ENCODE measurements at places on chromosomes 11 and 22.
A peak's percentile ranks its signal among the peaks of the same experiment; 100 is the strongest.

- no peak for DNase-seq
Observed at GRCh38 chr11:20162824-20163782, 2.8 kb upstream of the DBX1 start.

GRCh38 chr22:29342577-29343312, 27.2 kb upstream of the RASL10A start:
- no peak for DNase-seq

DNA sequence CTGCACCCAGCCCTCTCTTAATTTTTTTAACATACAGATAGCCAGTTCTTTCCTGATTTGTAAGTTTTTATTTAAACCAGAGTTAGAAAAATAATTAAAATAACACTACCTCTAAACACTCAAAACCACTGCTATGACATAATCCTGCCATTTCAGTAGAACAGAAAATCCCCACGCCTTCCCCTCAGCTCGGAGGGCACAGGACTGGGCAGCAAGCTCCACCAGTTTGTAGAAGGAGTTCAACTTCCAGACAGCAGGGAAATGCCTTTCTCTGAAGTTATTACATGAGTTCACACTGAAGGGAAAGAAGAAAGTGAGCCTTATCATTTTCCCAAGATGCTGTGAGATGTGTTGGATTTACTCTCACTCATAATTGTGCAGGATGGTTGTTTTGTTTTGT, 114.4 kb downstream of the MRTFA start:
- no peak for DNase-seq

GRCh38 chr11:68928136-68928880, 24.6 kb downstream of the IGHMBP2 start:
- DNase-seq = no peak

DNA sequence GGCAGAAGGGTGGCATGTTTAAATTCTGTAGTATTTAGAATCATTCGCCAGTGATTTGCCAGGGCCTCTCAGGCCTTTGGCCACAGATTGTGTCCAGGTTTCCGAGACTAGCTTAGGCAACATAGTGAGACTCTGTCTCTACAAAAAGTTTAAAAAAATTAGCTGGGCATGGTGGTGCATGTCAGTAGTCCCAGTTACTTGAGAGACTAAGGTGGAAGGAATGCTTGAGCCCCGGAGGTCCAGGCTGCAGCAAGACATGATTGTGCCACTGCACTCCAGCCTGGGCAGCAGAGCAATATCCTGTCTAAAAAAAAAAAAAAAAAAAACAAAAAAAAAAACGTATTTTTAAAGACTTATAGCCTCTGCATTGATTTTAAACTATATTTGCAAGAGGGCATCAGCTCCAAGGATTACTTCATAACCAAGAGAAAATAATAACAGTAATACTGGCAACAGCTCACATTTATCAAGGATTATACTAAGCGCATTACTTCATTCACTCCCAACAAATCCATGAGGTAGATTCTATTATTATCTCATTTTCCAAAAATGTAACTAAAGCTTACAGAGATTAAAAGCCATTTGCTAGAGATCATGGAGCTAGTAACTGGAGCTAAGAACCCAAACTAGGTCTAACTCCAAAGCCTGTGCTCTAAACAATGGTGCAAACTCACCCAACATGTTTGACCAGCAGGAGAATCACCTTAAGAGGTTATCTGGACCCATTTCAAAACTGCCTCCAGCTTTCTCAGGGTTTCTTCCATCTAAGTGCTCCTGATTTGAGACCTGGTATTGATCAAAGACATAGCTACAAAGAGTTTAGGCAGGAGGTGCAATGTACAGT, 32.6 kb upstream of the SLC6A5 start:
- DNase-seq = no peak

DNA sequence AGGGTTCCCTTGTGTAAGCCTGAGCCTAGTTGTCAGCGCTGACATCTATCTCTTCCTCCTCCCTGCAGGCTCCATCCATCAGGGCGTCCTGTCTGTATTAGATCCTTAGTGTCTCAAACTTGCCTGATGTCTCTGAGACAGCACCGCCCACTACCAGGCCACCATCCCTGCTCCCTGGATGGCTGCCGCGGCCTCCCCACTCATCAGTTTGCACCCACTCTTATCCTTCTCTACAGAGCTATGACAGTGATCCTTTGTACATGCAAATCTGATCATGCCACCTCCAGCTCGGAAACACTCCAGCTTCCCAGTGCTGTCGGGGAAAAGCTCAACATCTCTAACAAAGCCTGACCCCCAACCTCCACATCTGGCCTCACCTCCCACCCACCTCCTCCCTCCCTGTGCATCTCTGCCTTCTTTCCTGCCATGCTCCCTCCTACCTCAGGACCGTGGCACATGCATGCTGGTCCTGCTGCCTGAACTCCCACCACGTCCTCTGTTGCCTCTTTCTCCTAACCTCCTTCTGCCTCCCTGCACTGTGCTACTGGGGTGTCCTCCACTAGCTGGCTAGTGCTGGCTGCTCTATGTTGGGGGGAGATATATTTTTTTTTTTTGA, 61.6 kb upstream of the EIF3D start:
- DNase-seq = no peak

GRCh38 chr22:43217285-43218030, 30.5 kb upstream of the TTLL12 start:
- DNase-seq = no peak

DNA sequence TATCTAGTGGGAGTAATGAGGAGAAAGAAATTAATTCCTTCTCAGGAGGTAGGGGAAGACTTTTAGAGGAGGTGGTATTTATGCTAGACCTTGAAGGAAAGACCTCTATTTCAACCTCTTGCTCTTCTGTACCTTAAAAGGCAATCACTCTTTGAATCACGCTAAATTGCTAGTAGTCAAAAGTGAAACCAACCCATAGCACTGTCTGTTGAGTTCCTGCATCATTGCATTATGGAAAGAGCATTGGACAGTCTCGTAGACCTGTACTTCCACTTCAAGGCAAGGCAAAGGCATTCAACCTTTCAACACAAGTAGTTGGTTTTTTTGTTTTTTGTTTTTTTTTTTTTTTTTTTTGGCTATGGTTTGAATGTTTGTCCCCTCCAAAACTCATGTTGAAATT, 770.4 kb downstream of the ETS1 start:
- no peak for DNase-seq

GRCh38 chr22:45125188-45125587, 38.5 kb upstream of the NUP50 start:
- DNase-seq = no peak

- peak; percentile 88 for DNase-seq
Observed at GRCh38 chr11:60367009-60367408, 11.3 kb upstream of the MS4A7 start.

- DNase-seq = no peak
Observed at GRCh38 chr11:60862171-60862570, 5.2 kb upstream of the ZP1 start.

- no peak for DNase-seq
Observed at GRCh38 chr11:107496011-107496410, 38.4 kb upstream of the CWF19L2 start.

- peak; percentile 61 for DNase-seq
Observed at GRCh38 chr22:31650391-31650790, 11.6 kb downstream of the PISD start.

DNA sequence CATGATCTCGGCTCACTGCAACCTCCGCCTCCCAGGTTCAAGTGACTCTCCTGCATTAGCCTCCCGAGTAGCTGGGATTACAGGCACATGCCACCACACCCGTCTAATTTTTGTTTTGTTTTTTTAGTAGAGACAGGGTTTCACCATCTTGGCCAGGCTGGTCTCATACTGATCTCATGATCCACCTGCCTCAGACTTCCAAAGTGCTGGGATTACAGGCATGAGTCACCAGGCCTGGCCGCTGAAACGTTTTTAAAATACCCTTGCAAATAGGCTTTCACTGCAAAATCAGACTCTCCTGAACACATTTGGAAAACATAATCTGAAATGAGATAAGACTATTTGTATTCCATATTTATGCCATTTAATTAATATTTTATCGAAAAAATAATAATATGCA, 826.1 kb upstream of the CNTN5 start:
- no peak for DNase-seq

- no peak for DNase-seq
Observed at GRCh38 chr11:44327730-44328129, 17.8 kb upstream of the ALX4 start.

DNA sequence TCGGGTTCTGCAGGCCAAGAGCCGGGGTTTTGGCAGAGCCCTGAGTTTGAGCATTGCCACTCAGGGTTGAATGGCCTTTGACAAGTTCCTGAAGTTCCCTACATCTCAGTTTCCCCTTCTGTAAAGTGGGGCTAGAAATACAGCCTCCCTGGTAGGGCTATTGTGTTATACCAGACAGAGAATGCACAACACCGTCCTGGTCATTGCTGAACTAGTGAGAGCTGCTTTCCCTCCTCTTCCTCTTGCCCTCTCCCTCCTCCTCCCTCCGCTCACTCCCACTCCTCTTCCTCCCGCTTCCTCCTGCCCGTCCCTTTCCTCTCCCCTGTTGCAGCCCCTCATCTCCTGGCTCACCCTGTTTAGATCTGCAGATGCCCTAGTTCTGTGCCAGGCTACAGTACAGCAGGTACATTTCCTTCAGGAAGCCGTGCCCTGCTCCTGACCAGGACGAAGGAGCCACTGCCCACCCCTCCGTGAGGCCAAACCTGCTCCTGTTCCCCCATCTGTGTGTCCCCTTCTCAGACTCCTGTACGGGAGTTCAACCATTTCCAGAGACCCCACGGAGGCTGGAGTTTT, 91.5 kb upstream of the SHANK2 start:
- DNase-seq = no peak

DNA sequence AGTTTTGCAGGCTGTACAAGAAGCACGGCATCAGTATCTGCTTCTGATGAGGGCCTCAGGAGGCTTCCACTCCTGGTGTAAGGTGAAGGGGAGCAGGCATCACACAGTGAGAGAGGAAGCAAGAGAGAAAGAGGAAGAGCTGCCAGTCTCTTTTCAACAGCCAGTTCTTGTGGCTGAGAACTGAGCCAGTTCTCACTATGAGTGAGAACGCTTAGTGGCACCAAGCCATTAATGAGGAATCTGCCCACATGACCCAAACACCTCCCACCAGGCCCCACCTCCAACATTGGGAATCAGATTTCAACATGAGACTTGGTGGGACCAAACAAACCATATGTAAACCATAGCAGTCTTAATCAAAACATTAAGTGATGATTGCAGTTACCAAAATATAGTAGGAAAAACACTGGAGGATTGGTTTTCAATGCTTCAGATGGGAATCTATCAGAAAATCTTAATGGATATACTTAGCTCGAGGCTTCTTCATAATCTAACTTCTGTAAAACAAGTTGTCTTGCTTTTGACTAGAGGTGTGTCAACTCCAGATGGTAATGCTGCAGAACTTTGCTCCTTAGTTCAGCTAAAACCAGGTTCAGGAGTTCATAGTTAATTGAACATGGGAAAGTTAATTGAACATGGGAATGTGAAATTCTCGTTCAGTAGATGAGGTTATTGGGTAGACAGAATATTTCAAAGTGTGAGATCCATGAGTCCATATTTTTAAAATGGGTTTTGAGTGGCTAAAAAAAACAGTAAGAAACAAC, 12.2 kb downstream of the FAR1 start:
- DNase-seq = peak; percentile 41

DNA sequence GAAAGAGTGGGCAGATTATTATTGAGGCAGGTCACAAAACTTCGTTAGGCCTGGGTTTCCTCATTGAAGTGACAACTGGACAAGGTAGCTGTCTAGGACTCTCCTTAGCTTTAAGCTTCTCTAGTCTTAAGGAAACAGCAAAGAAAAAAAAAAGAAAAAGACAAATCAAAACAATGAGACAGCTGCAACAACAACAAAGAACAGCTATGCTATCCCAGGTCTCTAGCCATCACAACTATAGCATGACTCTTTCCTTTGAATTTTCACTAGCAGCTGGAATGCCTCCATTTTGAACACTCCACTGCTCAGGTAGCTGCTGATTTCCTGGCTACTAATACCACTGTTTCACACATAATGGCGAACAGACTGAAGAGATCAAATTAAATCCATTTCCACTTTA, 302.4 kb upstream of the SORL1-AS1 start:
- DNase-seq = no peak

GRCh38 chr11:7628660-7629059, 44.6 kb downstream of the CYB5R2 start:
- no peak for DNase-seq

DNA sequence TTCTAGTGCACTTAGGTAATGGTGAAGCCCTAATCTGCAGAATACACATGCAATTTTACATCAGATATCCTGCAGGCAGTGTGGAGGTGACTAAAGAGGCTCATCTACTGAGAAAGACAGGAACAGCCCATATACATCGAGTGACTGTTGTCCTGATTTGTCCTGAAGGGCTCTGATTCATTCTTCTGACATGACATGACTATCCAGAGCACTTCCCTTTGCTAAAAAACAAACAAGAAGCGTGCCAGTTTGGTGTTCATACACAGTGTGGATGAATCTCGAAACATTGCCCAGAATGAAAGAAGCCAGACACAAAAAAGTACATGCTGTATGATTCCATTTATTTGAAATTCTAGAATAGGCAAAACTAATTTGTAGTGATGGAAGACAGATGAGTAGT, 48.0 kb upstream of the AMPD3 start:
- no peak for DNase-seq

GRCh38 chr11:35539781-35540281, 14.4 kb upstream of the PAMR1 start:
- no peak for DNase-seq

DNA sequence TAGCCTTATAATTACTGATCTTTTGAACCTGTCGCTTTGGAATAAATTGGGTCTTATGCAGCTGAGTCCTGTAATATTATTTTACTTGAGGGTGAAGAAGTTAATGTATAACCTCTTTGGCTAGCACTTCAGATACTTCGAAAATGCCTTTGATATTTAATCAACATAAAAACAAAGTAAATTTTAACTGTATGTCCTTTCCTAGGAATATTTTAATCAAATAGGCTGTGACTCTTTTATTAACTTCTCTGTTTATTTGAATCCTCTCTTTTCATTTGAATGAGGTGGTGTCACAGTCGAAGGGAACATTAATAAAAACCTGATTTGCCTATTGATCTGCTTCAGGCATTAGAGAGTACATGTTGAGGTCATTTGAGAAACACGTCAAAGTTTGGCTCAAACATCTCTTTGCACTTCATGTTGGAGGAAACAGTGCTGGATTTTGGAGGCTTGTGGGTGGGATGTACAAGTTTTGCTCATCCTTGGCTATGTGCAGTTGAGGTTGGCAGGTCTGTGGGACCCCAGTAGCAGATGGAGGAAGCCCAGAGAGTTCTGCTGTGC, 143.6 kb downstream of the NCAM1 start:
- DNase-seq = no peak

GRCh38 chr22:19800761-19801244, 40.2 kb downstream of the TBX1 start:
- no peak for DNase-seq

GRCh38 chr22:47199261-47199978, 437.0 kb downstream of the TBC1D22A start:
- DNase-seq = no peak

Data from GM12865 (cell line).